Stimulated activated CD8-positive, alpha-beta memory T cell treated with anti-CD3 and anti-CD28 coated beads, Interleukin-15, amount 100 ng/mL, for 24 hours (primary cell): ENCODE measurements at places on chromosomes 5 and 9.

- DNase-seq: no peak
Measured at GRCh38 chr9:14349146-14349446, 35.2 kb upstream of the NFIB start.

DNA sequence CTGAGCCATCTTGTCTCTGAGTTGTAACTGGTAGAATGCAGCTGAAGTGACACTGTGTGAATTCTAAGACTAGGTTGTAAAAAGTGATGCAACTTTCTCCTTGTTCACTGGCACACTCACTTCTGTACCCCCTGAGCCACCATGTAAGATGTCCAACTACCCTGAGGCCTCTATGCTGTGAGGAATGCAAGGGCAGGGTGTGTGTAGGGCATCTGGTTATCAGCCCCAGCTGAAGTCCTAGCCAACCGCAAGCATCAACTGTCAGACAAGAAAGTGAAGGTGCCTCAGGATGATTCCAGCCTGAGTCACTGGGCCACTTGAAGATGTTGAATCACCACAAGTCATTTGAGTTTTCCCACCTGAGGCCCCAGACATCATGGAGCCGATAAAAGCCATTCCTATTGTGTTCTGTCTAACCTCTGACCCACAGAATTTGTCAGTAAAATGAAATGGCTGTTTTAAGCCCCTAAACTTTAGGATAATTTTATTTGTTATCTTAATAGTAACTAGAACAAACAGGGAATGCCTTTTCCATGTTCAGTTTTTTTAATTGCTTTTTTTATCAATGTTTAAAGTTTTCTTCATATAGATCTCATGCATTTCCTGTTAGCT, 18.7 kb upstream of the RHOBTB3 start:
- DNase-seq: no peak

GRCh38 chr9:69549310-69550202, 122.6 kb downstream of the APBA1 start:
- no peak for DNase-seq

- no peak for DNase-seq
Measured at GRCh38 chr5:170920196-170920595, 58.4 kb downstream of the RANBP17 start.
